Activated CD4-positive, alpha-beta T cell treated with anti-CD3 and anti-CD28 coated beads, Interleukin-2, amount 10 ng/mL, durations not matched to agents 24 days and 14 days (primary cell): ENCODE measurements at places on chromosomes 1 and 21. TPM values are rescaled to one million over a fixed set of nuclear protein-coding genes. Genes with fewer than 3 reads are reported as not detected.

The FMO2 gene
- not detected in 2 replicates for total RNA-seq

The FASLG gene
- 54.4 and 55.9 TPM in 2 replicates for total RNA-seq

The NBPF20 gene
- 0.63 and 1.1 TPM in 2 replicates for total RNA-seq

The DENND2D gene
- total RNA-seq, result 175 and 180 TPM in 2 replicates
